ENCODE measurements at places on chromosomes 1 and 21.

GRCh38 chr1:186899977-186900376 lies 71.2 kb downstream of the PLA2G4A start:
- DNase-seq = no peak

DNA sequence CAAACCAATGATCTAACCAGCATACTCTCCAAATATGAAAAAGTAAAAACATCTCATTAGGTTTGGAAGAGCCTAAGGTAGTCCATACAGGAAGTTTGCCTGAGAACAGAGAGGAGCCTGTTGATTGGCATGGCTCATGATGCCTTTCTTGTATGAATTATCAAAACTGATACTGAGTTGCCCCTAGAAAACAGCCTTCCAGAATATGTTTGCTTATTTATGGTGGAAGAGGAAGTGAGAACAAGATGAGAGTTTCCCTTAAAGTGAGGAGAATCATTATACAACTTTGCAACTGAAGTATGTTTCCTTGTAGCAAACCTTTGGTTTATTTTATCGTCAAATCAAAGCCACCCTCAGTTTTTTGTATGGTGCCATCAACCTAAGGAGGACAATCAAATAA lies 23.8 kb upstream of the KIAA1614 start:
- DNase-seq = no peak

DNA sequence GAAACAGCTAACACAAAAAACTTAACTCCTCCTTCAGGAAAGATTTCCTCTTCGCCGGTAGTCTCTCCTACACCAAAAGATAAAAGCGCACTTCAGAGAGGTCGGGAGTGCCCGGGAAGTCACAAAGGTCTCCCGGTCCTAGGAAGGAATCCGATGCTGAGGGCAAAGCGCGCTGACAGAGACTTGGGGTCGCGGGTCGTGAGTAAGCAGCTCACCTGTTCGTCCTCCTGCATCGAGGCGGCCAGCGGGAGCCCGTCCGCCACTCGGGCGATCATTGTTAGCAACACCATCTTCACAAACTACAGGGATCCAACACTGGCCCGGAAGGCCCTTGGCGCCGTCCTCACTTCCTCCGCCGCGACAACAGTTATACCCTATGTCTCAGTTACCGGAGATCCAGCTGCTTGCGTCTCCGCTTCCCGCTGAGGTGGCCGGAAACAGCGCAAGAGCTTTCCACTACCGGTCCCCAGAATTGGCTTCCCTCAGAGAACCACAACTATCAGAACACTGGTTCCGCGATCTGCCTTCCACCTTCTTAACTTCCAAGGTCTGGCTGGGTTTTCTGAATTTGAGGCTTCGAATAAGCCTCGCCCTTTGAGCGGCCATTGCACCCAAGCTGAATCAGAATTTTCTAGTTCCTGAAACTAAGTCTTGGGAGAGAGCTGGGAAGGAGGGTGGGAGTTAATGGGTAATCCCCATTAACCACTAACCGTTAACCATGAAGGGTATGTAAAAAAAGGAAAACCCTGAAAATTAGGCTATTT lies at the start of gene SEC22B:
Gene SEC22B (minus strand): TSS at position 429 of the 764 bp plus-strand sequence. CDS start 139 bp downstream, at position 290.
- DNase-seq = peak; percentile 96

- DNase-seq = no peak
Observed at GRCh38 chr1:247434005-247434404, 18.0 kb downstream of the NLRP3 start.
